Jurkat, Clone E6-1 (cell line): ENCODE measurements at places on chromosomes 16 and 17.
A peak's percentile ranks its signal among the peaks of the same experiment; 100 is the strongest.

DNA sequence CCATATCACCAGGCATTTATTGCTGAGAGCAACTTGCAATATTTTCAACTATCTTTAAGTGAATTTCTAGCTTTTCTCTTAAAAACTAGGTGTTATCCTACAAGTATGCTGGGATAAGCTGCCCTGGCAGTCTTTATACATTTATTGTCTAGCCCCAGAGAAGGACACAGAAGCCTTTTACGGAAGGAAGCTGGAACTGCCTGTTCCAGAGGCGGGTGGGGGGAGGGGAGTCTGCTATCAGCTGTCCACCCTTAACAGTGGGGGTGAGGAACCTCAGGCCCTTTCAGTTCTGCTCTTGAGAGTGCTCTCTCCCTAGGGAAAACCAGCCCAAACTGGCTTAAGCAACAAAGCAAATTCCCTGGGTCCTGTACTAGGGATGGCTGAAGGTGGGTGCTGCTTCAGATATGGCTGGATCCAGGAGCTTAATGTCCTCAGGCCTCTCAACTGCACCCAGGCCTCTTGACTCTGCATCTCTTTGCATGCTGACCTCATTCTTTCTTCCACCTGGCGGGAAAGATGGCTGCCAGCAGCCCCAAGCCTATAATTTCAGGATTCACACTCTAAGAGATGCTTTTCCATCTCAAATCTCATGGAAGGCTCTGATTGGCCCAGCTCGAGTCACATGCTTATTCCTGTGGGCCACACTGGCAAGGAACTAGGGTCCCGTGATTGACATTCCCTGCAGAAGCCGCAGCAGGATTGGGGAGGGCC lies 16.6 kb downstream of the NAGPA start:
- no peak for DNase-seq

GRCh38 chr17:31537565-31538011 lies 146.1 kb downstream of the RAB11FIP4 start:
- no peak for DNase-seq

- DNase-seq, result no peak
Measured at GRCh38 chr17:45342306-45342705, 25.5 kb upstream of the MAP3K14 start.

GRCh38 chr17:8941520-8941919 lies 24.0 kb downstream of the PIK3R5 start:
- peak; percentile 66 for DNase-seq

- peak; percentile 66 for DNase-seq
Measured at GRCh38 chr16:53507464-53508179, 4.6 kb upstream of the AKTIP start.

DNA sequence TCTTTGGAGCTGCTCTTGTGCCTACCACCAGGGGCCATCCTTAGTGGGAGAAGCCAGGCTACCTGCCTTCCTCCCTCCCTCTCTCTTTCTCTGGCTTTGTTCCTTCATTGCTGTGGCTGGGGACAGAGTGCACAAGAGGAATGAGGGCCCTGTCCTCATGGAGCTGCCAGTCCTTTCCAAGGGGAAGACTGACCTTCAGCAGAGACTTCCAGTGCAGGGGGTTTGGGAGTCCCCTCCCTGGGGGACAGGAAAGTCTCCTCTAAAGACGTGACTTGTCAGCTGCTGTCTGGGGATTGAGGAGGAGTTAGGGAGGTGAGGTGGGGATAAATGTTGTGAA lies 108.1 kb downstream of the CMIP start:
- no peak for DNase-seq

- no peak for DNase-seq
Measured at GRCh38 chr17:47363171-47363570, 39.4 kb downstream of the EFCAB13 start.

DNA sequence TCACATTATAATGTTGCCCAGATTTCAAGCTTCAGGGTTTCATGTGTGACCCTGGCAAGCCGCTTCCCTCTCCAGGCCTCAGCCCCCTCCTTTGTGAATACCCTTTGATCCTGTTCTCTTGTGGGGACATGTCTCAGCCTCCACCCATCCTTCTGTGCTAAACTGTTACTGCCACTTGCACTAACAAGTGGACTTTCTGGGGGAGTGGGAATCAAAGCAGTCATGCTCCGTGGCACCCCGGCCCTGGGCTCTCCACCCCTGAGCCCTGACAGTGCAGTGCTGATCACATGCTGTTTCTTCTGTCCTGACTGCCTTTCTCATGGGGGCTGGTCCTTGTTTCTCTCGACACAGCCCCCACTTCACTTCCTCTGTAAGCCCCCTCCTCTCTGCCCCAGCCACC lies 9.7 kb upstream of the DCAF7 start:
- no peak for DNase-seq
